ENCODE measurements at places on chromosomes 3 and 15.

GRCh38 chr3:42755681-42756578, 17.1 kb downstream of the CCDC13 start:
- DNase-seq = no peak

- no peak for DNase-seq
Observed at GRCh38 chr15:63396152-63396928, 14.7 kb upstream of the CA12 start.

- no peak for DNase-seq
Observed at GRCh38 chr3:38490281-38491030, 5.7 kb upstream of the EXOG start.

GRCh38 chr3:120404876-120405275, 45.9 kb downstream of the FSTL1 start:
- no peak for DNase-seq

GRCh38 chr3:169861871-169862270, 7.9 kb downstream of the LRRC31 start:
- no peak for DNase-seq

- no peak for DNase-seq
Observed at GRCh38 chr3:24462737-24463136, 31.9 kb downstream of the THRB start.

DNA sequence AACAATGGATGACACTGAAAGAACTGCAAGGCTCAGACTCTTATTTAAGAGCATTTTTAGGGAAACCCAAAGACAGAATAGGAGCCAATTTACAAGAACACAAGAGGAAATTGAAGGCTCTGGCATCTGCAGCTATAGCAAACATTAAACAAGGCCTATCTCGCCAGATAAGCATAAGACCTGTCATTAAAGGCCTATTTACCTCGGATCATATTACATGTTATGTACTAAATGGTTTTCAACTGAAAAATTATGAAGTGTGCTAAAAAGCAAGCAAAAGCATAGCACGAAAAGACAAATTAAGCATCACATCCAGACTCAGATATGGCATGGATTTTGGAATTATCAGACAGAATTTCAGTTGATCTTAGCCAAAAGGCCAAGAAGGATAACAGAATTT, 617.1 kb downstream of the SQOR start:
- no peak for DNase-seq

- DNase-seq = no peak
Observed at GRCh38 chr3:35966629-35967464, 327.5 kb downstream of the ARPP21 start.

GRCh38 chr15:58463815-58464650, 32.2 kb downstream of the LIPC start:
- DNase-seq = no peak

Measured in left lung (tissue), 14 donors.